NAMALWA (cell line): ENCODE measurements at places on chromosomes 6 and 20.

DNA sequence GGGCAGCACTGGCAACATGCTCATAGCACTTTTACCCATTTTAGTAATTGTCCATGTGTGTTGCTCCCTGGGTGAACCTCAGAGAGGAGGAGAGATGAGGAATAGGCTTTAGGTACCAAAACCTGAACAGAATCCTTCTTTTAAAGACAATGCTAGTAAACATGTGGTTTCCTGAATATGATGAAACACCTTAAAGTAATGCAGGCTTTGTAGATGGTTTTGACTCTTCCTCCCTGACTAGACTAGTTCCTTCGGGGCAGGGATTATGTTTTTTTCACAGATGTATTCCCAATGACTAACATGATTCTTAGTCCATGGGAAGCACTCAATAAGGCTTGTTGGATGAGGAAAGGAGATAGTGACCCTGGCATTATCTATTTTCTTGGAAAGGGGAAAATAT, 367.6 kb upstream of the JAG1 start:
- no peak for DNase-seq

GRCh38 chr20:19022118-19022575, 190.3 kb upstream of the SLC24A3 start:
- no peak for DNase-seq

DNA sequence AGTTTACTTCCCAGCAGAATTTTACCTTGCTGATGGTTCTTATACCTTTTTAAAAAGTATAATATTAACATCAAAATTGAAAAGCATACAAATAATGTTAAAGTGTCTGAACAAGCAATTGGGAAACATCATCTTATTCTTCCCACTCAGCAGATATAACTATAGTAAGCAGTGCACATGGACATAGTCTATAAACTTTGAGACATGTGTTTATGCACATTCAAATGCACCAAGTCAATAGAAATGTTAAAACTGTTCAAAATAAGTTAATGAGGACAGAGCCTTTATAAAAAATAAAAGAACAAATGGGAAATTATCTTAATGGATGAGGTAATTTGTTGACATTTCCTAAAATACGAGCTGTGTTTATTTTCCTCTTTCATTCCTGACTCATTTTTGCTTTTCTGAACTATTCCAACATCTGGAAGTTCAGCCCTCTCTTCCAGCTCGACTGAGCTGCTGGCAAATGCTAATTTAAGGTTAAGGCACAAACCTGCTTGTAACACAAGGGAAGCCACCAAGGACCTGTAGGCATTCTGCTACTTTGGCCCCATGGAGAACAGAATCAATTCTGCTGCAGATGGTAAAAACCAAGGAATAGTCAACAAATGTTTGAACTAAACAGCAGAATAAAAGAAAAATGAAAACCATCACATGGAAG, 110.3 kb upstream of the MAP3K4 start:
- no peak for DNase-seq

DNA sequence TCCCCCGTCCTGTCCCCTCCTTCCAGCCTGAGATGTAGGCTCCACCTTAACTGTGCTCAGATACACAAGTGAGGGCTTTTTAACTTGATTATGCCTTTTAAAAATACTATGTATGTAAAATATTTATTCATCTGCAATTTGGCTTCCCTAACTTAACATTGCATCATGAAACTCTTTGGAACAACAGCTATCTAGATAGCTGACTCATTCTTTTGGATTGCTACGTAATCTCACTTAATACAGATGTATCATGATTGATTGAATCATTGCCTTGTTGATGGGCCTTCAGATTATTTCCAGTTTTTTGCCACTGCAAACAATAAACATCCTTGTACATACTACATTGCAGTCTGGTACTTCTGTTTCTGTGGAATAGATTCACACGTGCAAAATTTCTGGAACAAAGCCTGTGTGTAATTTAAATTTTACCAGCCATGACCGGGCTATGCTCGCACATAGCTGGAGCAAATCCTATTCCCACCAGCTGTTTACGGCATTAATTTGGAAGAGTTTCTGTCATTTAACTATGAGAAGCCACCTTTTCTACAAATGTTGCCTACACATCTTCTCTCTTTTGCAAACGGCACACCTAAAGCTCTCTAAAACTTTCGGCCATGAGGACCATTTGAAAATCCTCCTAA, 6.5 kb downstream of the PRND start:
- DNase-seq, result no peak

- DNase-seq, result no peak
Observed at GRCh38 chr6:124962639-124963415, 590 bp downstream of the RNF217 start.
